ENCODE measurements at places on chromosomes 6 and 20.

- no peak for DNase-seq
These were observed 39.6 kb upstream of the CMTR1 start for GRCh38 chr6:37393381-37393929.

GRCh38 chr6:163842467-163842866 is 427.9 kb downstream of the QKI start:
- no peak for DNase-seq

DNA sequence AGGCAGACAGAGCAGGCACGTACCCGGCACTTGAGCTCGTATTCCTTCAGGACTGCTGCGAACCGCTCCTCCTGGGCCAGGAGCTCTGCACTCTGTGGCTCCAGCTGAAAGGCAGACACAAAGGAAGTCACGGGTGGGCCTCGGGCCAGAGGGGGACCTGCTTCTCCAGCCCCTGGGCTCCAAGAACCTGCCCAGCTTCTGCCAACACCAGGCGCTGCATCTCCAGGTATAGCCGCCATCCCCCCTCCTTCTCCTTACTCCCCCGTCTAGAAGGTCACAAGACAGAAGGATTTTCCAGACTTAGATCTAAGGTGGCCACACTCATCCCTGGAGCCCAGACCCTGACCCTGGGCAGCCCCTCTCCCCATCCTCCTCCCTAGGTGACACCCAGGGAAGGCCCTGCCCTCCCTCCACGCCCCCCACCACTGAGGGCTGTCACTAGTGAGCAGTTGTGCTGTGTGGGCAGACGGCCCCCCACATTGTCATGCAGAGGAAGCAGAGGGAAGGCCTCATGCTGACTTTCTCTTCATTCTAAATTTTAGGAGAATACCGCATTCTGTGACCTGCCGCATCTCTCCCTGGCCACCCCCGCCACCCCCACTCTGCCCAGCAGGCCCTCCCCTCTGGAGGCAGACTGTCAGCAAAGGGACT is 81.9 kb downstream of the GINS1 start:
- no peak for DNase-seq

- DNase-seq = no peak
These were observed 1.7 kb upstream of the TMEM170B start for GRCh38 chr6:11535801-11536230.

DNA sequence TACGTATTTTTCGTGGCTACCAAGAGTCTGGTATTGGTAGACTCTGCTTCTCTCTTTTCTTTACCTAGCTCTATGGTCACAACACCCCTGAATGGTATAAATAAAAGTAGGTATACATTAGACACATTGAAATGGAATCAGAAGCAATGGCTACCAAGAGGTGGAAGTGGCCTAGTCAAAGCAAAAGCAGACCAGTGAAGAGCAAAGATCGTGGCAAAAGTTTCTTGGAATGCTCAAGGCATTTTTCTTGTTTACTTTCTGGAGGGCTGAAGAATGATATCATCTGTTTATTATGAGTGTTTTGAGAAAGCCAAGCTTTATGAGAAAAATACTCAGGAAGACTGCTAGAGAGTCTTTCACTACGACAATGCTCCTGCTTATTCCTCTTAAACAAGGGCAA is 28.6 kb upstream of the MOCS1 start:
- no peak for DNase-seq

DNA sequence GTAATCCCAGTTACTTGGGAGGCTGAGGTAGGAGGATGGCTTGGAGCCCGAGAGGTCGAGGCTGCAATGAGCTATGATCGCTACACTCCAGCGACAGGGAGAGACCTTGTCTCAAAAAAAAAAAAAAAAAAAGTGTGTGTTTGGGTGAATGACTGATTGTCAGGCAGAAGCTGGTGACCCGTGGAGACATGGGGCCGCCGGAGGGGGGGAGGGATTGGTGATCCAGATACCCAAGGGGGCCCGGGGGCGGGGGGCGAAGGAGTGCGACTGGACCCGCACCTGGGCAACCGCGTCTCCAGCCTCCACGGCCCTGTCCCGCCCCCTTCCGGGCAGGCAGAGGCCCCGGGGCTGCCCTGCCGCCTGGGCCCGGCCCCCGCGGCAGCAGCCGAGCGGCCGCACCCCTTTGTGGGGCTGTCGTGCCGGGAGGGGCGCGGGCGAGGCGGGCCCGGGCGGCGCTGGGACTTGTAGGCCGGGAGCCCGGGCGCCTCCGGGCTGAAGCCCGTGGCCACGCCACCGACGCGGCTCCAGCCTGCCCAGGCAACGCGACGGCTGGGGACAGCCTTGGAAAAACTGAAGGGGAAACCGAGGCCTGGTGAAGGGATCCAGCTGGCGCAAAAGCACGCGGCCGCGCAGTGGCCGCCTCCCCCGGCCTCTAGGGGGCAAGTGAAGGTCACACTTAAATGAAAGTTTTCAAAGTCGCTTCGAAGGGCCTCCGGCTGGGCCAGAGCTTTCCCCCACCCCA is 2.1 kb upstream of the RBM38 start:
- DNase-seq = peak; percentile 90

- no peak for DNase-seq
These were observed 5.8 kb upstream of the MCM9 start for GRCh38 chr6:118940770-118941169.

DNA sequence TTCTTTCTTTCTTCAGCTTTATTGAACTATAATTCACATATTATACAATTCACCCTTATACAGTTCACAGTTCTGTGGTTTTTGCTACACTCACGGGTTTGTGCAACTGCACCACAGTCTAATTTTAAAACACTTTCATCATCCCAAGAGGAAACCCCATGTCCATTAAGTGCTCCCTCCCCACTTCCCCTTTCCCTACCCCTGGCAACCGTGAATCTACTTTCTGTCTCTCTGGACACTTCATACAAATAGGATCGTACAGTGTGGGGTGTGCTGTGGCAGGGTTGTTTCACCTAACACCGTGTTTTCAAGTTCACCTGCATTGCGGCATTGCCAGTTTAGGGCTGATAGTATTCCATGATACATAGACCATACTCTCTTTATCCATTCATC is 118.8 kb downstream of the PHACTR3 start:
- no peak for DNase-seq

DNA sequence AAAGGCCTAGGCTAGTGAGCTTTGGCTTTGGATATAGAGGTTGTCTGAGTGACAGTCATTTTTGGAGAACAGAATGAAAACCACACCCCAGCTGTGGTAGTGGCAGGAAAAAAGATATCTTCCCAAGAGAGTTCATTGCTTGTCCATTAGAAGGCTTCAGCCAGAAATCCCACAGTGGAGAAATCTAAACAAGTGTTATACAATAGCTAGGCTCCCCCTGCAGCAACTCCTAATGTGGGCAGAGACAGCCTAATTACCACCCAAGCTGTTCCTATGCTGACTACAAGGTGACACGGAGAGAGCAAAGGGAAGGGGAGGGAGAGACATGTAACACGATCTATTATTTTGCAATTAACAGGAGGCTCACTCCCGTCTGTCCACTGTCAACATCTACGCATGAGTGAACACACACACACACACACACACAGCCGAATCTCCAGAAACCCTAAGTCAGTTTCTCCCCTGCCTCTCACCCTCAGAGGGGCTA is 147.5 kb upstream of the TCF21 start:
- no peak for DNase-seq

DNA sequence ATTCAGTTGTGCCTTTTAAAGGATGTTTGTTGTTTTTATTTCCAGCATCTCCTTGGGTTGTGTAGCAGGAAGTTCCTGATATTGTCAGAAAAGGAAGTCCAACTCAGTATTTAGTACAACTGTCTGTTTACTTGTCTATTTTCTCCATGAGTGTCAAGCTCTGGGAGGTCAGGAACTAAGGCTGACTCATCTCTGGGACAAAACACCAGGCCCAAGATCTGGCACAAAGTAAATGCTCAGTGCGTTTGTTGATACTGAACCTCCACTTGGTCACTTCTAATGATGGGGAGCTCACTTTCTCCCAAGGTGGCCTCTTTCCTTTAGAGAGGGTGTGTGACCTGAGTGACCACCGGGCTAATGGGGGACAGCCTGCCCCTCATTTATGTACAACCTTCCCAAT is 12.6 kb upstream of the PIGU start:
- DNase-seq = no peak

DNA sequence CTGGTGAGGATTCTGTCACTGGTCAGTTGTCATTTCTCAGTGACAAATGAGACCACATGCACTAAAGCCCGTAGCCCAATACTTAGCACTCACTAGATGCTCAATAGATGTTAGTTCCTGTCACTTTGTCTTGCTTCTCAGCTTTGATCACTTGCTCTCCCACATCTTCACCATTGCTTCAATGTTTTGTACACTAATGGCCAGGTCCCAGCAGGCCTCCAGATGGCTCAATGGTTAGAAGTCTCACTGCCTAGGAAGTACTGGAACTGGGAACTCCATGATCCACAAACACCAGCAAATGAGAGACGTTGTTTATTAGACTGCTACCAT is 502.8 kb upstream of the JARID2 start:
- DNase-seq = no peak

DNA sequence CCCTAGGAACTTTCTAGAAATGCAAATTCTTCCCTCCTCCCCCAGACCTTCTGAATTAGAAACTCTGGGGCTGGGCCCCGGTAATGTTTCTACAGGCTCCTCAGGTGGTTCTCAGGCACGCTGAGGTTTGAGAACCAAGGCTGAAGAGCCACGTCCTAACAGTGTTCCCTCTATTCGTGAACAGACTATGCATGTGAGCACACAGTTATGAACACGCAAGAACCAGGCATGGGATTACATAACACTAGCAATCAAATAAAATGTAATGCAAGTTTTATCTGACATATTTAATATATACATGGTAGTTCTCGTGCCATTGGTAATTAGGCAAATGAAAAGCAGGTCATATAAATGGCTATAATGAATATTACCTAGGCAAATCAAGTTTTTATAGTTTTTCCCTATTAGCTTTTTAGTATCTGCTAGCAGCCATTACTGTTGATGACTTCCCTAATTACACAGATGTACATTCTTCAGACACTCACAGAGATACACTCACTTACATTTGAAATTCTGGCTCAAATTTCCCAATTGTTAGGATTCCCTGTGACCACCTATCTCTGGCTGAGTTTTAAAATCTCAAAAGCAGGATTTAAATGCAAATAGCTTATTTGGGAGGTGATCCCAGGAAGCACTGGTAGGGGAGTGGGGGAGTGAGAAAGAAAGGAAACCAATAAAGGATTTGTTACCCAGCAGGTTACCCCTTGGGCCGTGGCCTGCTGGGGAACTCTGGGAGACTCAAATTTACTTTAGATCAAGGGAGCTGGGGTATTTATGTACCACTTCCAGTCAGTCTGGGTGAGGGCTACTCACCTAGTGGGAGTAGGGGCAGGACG is 104.1 kb downstream of the TCP11 start:
- DNase-seq = no peak

GRCh38 chr20:31604567-31605030 is 490 bp upstream of the ID1 start:
- no peak for DNase-seq

DNA sequence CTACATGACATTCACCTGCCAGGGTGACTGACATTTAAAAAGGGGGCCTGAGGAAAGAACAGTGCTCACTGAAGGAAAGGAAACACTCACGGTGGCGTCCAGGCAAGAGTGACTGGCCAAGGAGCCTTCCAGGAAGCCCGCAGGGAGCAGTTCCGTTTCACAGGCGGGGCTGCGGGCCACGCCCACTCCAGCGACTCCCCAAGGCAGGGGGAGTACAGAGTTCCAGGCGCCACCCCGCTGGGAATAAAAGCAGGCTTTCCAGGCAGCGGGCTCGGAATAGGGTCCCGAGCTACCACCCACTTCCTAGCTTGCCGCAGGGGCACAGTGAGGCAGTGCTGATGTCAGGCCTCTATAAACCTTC is 34.2 kb downstream of the PKIG start:
- peak; percentile 41 for DNase-seq

- DNase-seq = no peak
These were observed 32.8 kb downstream of the CD40 start for GRCh38 chr20:46150943-46151342.

DNA sequence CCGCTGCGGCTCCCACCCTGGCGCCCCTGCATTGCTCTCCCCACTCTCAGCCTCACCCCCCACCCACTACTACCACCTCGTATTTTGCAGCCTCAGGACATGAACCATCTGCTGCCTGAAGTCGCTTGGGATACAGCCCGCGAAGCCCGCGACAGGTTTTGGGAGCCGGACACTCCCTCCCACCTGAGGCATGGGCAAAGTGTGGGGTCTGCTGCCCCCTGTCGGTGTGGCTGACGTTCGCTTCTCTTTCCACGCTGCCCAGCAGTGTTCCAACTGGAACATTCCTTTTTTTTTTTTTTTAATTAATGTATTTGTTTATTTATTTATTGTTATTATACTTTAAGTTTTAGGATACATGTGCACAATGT is 15.3 kb upstream of the LPA start:
- DNase-seq = no peak

DNA sequence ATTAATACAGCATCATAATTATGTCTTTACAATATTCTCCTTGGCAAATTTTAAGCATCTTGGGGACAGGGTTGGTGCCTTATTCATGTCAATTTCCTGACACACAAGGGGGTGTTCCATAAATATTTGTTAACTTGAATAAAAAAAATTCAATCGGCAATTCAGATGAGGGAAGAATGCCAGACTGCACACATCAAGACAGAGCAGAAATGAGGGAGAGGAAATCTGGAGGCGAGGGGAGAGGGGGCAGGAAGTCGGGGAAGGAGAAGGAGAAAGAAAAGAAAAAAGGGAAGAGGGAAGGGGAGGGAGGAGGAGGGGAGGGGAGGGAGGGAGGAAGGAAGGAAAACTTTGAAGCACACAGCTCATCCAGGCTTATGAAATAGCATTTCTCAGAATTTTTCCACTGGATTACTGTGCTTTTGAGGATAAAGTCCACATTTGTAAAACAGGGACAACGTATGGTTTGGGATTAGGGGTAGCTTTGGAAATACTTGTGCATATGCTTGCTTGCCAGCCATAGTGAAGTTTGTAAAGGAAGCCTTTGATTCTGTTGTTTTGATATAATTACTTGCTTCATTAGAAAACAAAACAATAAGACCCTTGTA is 362.1 kb downstream of the SAMD5 start:
- no peak for DNase-seq

DNA sequence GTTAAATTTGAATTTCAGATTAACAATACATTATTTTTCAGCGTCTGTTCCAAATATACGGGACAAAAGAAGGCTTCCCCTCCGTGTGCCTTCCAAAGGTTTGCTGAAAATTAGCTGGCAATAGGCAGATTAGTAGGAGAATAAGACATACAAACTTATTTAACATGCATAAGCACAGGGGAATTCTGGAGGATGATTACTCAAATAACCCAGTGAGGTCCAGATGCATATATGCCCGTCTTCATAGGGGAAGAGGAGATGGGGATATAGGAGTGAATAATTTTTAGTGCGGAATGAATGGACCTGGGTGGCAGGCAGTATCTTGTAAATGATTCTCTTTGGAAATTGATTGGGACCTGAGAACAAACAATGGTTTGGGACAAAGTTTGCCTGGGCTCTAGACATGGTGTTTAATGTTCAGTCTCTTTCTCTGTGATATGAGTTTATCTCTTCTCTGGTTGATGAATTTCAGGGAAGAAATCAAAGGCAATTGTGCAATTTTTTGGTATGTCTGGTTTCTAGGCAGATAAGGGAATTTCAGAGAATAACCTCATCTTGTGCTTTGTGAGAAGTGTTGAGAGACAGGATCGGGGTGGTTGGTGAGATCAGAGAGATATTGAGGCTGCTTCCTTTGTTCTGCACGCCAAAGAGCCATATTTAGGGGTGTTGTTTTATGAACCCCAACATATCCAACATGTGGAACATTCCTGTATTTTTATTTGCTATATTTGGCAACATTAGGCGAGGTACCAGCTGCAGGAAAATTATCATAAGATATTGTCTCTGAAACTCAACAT is 63.7 kb downstream of the MKKS start:
- no peak for DNase-seq
